ENCODE measurements at places on chromosomes 3 and 15.

DNA sequence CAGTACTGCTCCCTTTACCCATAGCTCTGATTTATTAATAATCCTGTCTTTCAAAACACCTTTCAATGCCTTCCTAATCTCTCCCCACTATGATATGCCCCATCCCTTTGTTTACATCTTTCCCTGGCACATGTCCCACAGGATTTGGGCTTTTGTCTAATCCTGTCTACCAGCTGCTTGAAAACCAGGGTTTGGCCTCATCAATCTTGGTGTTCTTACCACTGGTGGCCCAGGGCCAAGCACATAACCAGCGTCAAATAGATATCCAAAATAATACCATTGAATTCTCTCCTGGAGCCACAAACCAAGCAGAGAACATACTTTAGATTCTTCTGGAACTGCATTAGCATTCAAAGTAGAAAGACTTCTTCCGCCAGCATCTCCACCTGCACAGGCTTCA, 104.8 kb upstream of the PPP2R3A start:
- peak; percentile 79 for DNase-seq

DNA sequence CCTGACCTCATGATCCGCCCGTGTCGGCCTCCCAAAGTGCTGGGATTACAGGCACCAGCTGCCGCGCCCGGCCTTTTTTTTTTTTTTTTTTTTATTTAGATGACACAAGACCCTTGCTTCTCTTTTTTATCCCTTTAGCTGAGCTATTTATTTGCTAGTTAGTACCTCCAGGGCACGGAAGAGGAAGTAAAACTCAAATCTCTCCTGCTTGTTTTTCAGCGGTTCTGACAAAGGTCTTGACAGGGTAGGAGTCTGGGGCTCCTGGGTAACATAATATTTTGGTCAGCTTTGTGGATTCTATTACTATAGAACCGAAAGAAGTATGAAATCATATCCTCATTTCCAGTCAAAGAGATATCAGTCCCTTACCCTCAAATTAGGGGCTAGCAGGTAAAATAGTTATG, 44.0 kb upstream of the ETV5 start:
- no peak for DNase-seq

DNA sequence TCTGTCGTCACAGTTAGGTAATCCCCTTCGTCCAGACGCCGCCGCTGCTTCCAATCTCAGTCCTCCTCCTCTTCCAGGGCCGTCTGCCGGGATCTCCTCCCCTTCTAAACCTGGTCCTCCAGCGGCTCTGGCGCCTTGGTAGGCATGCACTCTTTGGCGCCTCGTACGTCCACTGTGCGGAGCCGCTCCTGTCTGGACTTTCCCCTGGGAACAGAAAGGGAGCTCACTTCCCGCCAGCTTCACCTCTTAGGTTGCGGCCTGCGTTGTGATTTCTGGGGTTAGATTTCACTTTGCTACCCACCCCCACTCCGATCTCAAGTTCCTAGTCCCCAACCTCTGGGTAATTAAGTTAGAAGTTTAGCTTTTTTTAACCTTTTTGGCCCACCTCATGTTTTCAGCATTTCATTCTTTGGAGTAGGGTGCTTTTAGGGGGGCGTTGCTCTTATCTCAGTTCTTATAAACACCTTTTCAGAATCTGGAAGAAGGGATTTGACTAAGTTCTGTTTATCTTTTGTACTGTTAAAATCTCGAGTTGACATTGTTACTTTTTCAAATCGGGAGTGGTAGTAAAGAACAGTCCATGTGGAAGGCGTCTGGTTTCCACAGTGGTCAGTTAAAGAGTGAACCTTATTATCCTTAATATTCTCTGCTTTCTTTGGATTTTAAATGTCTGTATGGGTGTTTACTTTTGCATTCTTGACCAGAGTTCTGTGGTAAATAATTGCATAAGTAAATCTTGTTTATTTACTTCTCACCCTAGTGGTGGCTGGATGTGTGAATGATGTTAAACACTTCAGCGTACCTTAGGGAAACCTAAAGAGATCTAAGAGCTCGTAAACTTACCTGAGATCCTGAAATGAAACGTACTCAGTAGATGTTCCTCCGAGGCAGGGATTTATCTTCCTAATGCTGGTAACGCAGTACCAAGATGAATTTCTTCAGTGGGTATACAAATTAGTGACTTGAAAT, 611 bp downstream of the CTDSPL2 start:
- DNase-seq: peak; percentile 77

DNA sequence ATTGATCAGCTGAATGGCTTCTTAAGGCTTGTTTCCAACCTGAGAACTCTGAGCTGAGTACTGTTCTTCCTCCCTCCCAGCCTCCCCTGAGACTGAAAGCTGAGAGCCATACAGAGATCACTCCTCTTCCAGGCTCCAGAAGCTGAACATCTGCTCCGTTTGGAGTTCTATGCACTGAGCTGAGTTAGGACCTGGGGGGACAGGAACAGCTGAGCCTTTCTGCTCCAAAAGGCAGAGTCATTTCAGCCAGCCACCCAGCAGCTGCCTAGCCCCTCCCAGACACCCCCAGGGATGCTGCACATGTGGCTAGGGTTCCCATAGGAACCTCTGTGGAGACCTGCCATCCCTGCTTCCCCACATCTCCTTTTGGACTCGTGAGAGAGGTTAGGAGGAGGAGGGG, 64.2 kb upstream of the GLCE start:
- peak; percentile 87 for DNase-seq

- peak; percentile 3 for DNase-seq
Observed at GRCh38 chr3:176840641-176841286, 356.5 kb downstream of the TBL1XR1 start.

DNA sequence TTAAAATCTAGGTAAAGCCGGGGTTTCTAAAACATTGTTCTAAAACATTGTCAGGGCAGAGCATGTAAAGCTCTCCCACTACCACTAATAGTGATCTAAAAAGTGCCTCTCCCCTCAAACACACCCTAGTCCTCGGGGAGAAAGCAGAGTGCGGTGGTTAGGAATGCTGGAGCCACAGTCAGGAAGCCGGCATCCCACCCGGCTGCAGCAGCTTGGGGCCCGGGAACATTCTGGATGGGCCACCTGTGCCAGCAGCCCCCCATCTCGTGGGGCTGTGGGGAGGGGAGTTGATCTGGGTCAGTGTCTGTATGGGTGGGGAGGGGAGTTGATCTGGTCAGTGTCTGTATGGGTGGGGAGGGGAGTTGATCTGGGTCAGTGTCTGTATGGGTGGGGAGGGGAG, 176.9 kb downstream of the APBA2 start:
- no peak for DNase-seq

- no peak for DNase-seq
Observed at GRCh38 chr3:19711160-19711782, 222.7 kb downstream of the EFHB start.

GRCh38 chr3:195892105-195893043, 16.0 kb downstream of the TNK2 start:
- DNase-seq: peak; percentile 77

DNA sequence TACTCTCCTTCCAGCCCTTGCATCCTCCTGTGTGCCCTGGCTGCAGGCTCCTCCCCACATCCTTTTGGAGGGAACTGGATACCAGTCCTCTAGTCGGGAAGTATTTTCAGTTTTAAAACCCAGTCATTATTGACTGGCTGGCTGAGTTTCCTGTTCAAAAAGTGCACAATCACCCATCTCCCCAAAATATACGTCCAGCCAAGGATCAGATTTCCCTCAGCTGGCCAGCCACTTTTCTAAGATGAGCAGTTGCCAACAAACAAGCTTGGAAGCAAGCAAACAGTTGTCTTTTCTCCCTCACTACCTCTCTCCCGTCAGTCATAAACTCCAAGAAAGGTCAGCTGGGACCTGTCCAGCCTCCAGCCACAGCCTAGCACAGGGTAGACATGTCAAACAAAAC, 147.7 kb upstream of the GALNT15 start:
- DNase-seq: peak; percentile 76

- no peak for DNase-seq
Observed at GRCh38 chr3:174363256-174363655, 495.9 kb upstream of the NAALADL2 start.

DNA sequence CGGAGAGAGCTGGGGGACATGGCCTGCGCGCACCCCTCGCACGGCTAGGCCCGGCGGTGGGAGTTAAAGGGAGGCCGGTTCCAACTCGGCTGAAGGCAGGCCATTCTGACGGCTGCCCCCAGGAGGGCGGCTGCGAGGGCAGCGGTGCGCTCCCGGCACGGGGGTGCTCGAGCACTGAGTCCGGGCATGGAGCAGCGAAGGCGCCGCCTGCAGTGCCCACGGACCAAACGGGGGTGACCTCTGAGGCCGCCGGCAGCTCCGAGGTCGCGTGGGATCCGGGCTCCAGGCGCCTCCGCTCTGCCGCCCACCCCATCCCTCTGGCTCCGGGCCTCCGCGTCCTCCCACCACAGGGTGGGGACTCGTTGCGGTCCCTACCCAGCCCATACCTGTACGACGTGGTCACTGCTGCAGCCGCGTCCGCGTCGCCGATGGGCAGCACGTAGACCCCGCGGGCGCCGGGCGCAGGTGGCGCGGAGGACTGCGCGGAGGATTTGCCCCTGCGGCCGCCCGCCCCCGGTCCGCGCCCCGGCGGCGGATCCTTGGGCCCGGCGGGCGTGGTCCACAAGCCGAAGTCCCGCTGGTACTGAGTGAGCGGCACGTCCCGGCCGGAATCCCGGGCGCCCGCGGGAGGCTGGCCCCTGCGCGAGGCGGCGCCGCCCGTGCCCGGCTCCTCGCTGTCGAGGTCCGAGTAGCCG, 469 bp downstream of the MAP6D1 start:
- DNase-seq: no peak

DNA sequence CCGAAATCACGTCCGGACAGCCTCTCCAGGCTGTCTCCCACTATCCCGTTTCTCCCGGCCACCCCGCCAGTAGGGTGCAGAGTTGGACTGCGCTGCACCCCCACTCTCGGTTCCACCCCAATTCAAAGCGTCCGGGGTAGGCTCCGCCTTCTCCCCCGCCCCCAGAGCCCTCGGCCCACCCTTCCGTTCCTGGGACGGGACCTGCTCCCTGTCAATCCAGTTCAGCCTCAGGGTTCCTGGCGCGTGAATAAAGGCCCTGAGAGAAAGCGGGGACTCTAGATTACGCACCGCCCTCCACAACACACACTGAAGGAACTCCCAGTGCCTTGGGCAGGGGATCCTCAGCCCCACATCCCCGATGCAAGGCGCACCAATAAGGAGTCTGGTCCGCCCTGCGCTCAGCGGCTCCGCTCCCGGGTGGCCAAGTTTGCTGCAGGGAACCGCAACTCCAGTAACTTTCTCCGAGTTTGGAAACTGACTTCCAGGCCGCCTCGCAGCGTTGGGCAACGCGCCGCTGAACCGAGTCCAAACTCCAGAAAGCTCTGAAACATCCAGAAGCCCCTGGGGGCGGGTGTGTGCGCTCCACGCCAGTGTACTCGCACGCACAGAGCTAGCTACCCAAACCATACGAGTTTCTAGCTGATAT, 1.9 kb downstream of the ADAMTS9 start:
- peak; percentile 87 for DNase-seq

- DNase-seq: peak; percentile 11
Observed at GRCh38 chr15:82647045-82647834, at the start of gene CPEB1. Gene CPEB1, minus strand, starts transcription at chr15:82647363. Its CDS starts 18,904 bp downstream, at chr15:82628459.

GRCh38 chr3:86814918-86815655, 175.9 kb downstream of the VGLL3 start:
- peak; percentile 31 for DNase-seq

GRCh38 chr3:112593258-112593657, 31.4 kb downstream of the SLC35A5 start:
- no peak for DNase-seq

DNA sequence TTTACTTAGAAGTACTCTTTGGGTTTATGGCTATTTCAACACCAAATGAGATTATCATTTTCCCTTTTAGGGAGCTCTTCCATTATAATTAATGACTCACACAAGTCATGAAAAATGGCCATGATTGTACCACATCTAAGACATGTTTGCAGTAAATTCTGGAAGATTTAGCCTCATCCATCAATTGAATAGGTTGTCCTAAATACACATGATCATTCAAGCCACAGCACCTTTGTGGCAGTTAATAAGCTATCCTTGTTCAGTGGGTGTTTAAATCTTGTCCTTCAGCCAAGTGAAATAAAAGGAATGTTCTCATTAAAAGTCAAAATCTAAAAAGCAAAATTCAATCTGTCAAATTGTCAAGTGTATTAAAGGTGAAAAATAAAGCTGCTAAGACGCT, 237.5 kb downstream of the ZPLD1 start:
- no peak for DNase-seq

GRCh38 chr3:194323785-194324735, 27.1 kb downstream of the CPN2 start:
- peak; percentile 53 for DNase-seq

Data from LHCN-M2 (cell line).